ENCODE measurements at places on chromosomes 5 and 9. TPM values are rescaled to one million over a fixed set of nuclear protein-coding genes. Genes with fewer than 3 reads are reported as not detected.

DNA sequence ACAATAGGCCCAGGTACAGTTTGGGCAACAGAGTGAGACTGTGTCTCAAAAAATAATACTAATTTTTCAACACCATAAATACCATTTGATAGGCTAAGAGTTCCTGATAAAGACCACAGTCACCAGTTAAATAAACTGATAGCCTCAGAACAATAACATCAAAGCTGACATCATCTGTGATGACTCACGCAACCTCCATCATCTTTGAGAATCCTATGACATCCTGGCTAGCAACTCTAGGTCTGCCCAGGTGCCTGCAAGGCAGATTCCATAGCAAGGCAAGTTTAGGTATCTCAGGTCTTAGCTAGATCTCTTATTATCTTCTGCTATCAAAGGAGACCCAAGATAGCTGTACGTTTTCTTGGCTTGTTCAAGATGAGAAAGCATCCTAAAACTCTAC lies 30.5 kb upstream of the UBAP2 start:
- no peak for DNase-seq

GRCh38 chr5:132865668-132866341 lies 464 bp downstream of the GDF9 start:
- DNase-seq, result no peak

DNA sequence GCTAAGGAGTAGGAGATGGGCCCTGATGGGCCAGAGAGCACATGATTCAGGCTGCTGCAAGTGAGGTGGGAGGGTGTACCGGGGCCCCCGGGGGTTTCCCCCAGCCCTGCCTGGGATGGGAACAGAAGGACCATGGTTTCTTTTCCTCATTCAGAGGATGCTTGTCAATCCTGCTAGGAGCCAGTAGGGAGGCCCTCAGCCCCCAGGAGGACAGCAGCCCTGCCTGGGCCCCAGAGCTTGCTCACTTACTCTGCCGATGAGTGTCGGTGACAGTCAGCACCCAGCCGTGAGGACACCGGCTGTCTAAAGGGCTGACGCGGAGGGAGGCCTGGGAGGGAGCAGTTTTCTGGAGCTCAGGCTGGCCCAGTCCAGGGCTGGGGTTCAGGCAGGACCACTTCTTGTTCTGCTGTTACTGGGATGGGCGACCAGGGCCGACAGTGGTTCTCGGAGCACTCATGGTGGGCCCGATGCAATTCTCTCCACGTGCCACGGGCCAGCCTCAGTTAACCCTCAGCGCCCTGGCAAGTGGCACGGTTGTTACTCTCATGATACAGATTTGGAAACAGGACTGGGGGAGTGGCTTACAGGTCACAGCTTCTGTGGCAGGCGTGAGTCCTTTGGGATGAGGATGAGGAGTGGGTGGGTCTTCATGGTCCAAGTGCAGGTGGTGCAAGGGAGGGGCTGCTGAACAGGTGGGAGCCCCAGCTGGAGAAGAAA lies 1.8 kb downstream of the ARRDC1 start:
- DNase-seq, result peak; percentile 63

GRCh38 chr9:136619742-136620440 lies 42.8 kb upstream of the EGFL7 start:
- DNase-seq, result no peak

GRCh38 chr9:126844085-126844484 lies 16.4 kb upstream of the ZBTB34 start:
- DNase-seq, result no peak

DNA sequence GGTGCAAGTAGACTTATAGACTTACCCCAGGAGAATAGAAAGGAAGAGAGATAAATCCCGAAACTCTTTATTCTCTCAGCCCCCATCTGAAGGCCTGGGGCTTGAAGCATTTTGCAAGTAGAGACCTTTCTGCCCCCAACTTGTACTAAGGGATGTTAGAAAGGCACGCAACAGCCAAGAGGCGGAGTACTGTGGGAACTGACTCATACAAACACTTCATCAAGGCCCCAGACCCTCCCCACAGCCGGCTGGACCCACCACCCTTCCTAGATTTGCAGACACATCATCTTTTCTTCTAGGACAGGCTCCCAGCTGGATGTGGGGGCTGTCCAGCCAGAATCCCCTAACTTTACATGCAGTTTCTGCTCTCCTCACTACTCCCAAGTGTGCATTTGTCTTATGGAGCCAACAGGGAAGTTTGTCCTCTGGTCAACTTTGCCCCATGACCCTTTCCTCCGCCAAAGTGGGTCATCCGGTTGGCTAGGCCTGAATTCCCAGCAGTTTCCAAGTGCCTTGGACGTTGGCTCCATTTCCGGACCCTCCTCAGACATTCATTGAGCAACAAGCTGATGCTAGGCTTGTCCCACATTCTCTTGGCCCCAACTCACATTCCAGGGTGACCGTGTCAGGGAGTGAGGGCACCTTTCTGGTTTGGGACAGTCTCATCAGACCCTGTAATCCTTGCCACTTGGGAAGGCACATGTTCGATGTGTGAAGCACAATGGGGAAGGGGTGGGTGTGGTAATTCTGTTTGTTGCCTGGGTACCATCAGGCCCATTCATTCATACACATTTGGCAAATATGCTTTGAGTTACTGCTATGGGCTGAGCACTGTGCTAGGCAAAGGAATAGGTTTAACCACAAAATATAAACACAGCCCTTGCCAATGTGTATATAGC lies 64.6 kb downstream of the ABLIM3 start:
- DNase-seq, result no peak

DNA sequence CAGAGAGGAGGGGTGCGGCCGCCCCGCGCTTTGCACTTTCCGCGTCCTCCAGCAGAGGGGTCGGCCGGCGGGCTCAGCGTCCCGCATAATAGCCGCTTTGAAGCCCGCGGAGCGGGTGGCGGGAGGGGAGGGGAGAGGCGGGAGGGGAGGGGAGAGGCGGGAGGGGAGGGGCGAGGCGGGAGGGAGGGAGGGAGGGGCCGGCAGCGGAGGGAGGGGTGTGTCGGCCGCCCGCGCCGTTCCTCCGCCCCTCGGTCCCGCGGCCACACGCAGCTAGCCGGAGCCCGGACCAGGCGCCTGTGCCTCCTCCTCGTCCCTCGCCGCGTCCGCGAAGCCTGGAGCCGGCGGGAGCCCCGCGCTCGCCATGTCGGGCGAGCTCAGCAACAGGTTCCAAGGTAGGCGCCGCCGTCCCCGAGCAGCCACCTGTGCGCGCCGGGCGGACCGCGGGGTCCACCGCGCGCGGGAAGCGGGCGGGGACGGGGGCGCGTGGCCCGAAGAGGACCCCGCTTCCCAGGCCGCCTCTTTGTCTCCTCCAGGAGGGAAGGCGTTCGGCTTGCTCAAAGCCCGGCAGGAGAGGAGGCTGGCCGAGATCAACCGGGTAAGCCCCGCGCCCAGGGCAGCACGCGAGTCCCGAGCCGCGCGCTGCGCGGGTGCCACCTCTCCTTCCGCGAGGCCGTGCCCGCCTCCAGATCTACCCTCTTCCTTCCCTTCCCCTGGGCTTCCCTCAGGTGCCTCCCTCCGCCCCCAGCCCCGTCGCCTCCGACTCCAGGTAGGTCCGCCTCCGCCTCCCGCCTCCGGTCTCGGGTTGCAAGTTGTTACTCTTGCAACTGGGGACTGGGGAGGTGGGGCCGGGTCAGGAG lies at the start of gene AIF1L:
Gene AIF1L, plus strand, starts transcription at position 263 of the 857 bp plus-strand sequence. Its CDS starts 99 bp downstream, at position 362.
- peak; percentile 7 for DNase-seq

DNA sequence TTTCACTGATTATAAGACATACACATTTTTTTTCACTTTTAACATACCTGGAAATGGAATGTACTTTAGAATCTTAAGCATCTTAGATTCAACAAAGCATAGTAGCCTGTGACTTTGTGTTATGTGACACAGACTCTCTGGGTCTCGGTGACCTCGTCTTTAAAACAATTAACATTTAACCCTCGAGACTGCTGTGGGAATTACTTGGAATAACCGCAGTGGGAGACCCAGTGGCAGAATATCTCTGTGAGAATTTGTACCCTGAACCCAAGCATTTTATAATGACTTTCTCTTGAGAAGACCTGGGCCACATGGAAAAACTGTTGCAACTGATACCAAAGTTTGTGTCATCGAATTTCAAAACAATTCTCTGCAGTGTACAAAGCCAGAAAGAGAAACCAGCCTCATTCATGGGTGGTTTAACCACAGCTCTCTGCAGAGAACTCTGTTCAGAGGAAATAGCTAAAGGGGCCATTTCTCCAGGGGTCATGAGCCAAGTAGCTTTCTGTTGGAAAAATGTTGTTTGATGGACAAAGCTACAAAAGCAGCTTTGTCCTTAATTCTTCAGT lies 10.0 kb upstream of the RETREG1 start:
- no peak for DNase-seq

GRCh38 chr9:69900406-69900805 lies 79.8 kb downstream of the CFAP95 start:
- DNase-seq, result no peak

GRCh38 chr5:155564541-155564940 lies 551.0 kb downstream of the KIF4B start:
- no peak for DNase-seq

- no peak for DNase-seq
Measured at GRCh38 chr5:95069948-95070347, 214.9 kb downstream of the MCTP1 start.

GRCh38 chr5:101306391-101307137 lies 403.5 kb upstream of the ST8SIA4 start:
- no peak for DNase-seq

DNA sequence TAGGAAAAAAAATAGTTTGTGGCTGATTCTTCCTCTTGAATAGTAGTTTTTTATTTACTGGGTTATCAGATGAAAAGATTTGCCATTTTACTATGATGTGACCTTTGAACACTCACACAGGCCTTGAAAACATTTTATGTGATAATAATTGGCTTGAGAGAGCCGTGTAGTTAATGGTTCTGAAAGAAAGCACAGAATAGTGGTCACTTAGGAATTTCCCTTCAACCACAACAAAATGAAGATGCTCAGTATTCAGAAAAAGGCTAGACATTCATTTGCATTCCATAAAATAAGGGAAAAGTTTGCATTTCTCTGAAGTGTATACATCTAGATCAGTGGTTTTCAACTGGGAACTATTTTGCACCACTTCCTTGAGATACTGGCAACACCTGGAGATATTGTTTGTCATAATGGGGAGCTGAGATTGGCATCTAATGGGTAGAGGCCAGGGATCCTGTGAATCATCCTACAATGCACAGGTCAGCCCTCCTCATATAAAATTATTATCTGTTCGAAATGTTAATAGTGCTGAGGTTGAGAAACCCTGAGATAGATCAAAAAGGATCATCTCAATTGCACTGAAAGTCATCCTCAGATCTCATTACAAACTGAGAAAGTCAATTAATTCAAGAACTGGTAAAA lies 446.4 kb upstream of the CCNG1 start:
- DNase-seq, result no peak

DNA sequence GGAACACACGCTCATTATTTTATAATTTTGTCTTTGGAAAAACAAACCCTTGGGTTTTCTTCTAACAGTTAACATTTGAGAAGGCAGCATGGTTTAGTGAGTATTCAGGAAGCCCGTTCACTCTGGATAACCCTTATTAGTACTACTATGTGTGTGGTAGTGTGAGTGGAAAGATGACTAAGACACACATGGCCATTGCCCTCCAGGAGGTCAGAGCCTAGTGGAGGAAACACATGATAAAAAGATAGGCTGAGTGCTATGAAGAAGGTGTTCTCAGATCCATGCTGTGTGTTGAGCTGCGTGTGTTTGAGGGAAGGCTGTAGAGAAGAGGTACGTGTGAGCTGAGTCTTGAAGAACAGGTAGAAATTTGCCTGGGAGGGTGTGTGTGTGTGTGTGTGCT lies 8.4 kb downstream of the C5orf47 start:
- no peak for DNase-seq

DNA sequence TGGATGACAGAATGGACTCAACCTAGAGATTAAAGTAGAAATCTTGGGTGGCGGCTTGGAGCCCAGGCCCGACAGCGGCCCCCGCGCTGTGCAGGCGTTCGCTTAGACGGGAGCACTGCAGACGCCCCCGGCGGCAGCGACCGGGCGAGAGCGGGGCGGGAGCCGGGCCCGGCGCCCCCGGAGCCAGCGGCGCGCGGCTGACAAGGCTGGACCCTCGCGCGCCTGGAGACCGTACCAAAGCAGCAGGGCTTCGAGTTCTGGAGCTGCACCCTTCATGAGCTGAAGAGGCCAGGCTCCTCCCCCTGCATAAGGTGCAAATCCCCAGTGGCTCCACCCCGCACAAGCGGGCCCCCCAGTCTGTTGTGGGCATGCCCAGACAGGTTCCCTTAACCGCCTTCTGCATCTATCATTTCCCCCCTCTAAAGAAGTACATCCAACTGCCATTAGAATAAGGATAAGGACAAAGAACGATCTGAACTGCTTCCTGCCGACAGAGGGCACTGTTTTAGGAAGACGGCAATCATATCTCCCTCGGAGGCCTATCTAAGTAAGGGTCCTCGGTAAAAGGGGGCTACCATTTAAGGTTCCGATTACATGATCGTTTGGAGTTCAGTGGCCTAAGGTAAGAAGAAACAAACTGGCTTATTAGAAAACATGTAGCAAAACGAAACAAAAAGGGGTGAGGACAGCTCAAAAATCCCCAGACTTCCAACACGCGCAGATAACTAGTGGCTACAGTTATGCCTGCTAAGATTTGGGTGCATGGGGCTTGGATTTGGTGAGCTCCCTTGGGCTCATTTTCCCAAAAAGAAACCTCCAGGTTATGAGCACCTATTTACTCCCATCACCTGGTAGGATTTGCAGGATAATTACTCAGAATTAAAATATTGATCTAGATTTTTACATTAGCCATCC lies 66.3 kb downstream of the RGMB start:
- no peak for DNase-seq

- DNase-seq, result no peak
Measured at GRCh38 chr9:114925039-114925438, 5.4 kb downstream of the TNFSF8 start.

DNA sequence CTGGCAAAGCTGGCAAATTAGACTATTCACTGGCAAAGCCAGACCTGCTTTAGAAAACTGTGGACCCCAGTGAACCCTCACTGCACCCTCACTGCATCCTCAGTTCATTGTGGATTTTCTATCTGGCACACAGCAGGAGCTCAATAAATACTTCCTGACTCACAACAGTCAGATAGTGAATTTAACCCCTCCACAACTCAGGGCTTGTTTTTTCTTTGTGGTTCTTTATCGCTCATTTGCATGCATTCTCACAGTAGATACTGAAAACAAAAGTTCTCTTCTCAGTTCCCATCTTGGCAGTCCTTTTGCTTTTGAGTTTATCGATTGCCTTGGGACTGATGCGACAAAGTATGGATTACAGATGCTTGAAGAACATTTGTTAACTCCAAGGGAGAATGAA lies 99.8 kb downstream of the ACTL7B start:
- no peak for DNase-seq

DNA sequence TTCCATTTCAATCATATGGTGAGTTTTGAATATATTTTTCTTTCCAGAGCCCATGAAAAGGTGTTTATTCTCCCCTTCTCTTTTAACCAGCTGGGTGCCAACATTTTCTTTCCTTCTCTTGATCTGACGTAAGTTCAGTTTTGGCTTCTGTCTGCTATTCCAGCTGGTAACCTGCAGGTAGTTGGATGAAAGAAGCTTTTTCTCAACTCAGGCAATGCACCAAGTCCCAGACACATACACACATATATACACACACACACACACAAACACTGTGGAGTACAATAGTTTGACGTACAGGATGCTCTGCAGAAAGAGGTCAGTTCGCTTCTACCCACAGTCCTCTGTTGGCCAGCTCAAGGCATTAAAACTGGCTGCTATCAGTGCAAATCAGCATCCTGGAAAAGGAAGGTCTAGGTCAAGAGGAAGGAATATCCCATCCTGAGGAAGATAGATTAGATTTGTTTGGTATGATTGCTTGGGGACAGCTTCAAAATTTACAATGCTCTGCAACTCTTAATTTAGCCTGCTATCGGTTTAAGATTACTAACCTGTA lies 214.3 kb upstream of the SEMA6A start:
- DNase-seq, result no peak

- DNase-seq, result no peak
Measured at GRCh38 chr9:96641514-96641913, 13.6 kb downstream of the PRXL2C start.

The EEIG1 gene
- 318 TPM for polyA plus RNA-seq

The FBXL7 gene
- not detected for polyA plus RNA-seq

The HARS1 gene
- polyA plus RNA-seq, result 65.3 TPM
